ENCODE measurements at places on chromosomes 1 and 21.

GRCh38 chr1:221625026-221625425 lies 116.9 kb downstream of the DUSP10 start:
- no peak for DNase-seq

- no peak for DNase-seq
Measured at GRCh38 chr1:182114627-182115023, 53.1 kb upstream of the ZNF648 start.

DNA sequence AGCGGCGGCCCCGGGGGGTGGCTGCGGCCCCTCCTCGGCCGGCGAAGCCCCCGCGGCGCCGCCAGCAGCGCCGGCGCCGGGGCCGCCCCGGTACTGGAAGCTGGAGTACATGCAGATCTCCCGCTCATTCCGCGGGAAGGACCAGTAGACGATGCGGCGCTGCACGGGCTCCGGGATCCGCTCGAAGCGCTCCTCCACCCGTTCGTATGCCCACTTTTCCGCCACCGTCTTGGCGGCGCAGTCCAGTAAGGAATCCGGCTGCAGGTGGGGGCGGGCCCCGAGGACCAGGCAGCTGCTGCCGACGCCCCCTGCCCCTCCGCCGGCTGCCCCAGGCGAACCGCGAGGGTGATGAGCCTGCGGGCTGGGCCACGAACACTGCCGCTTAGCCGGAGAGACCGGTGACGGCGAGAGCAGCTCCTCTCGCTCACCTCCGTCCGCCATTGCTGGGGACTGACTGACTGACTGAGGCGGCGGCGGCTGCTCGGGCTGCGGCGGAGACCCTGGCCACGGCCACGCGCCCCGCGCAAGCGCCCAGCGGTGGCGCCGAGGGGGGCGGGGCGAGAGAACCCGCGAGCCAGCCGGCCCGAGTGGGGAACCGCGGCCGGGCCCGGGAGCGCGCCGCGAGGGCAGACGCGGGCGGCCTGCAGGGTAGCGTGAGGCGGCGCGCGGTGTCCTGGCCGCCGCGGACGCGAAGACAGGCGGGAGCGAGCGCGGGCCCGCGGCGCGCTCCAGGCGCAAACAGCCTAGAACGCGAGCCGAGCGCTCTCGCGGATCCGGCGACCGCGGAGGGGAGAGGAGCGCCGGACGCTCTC lies at the start of gene ZSWIM5:
Gene ZSWIM5 (minus strand): TSS at position 696 of the 812 bp plus-strand sequence. CDS start 255 bp downstream, at position 441.
- DNase-seq = peak; percentile 9

DNA sequence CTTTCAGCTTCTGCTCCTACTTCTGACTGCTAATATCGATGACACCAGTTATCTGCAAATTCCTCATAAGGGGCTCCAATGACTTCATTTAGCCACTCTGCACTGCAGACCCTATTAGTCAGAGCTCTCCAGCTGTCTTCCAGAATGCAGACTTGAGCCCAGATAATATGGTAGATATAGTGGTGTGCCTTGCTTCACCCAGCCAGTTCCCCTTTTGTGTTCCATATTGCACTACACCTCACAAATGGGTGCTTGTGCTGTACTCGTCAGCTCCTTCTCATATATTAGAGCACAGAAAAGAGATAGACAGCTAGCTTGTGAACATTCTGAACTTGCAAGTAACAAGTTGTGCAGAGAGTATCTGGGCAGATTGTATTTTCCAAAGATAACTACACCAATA lies 23.7 kb upstream of the COG2 start:
- DNase-seq = no peak

DNA sequence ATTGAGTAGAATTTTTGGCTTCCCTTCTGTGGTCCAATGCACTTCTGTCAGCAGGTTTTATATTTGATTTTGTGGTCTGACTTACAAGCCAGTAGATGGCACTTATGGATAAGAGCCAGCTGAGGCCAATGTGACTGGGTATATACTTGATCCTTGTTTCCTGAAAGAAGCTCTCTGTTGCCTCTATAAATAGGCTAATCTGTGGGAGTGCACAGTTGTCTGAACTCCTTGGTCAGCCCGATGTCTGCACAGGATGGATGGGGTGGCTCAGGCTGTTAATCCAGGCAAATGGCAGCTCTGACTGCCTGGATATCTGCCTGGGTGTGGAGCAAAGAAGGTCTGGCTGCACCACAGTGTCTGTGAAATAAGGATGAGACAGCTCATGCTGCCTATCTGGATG lies 1183.7 kb upstream of the PRMT6 start:
- no peak for DNase-seq

DNA sequence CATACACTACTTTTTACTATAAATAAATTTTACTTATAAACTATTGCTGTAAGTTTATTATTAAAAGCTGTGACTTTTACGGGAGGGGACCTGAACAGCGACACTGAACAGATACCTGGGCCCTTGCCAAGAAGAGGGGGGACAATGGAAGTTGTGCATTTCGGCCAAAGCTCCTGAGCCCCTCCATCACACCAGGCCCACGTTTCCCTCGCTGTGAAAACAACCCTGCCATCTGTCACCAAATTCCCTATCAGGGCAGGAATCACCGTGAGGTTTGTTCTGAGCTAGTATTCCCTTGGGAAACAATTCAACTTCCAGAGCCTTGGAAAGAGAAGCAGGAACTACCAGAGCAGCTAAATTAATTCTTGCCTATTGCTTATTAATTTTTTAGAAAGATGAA lies 37.0 kb downstream of the VTCN1 start:
- DNase-seq = no peak

DNA sequence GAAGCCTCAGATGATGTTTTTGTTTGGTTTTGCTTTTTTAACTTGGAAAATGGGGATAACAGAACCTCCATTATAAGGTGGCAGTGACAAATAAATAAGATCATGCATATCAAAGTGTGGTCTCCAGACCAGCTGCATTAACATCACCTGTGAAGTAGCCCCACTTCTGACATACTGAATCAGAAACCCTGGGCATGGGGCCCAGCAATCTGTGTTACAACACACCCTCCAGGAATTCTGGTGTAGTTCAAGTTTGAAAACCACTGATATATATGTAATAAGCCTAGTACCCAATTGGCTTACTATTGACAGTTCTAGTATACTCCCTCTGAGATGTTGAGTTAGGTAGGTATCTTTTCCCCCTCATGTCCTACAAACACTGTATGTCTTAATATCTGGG lies 24.1 kb upstream of the RNF19B start:
- no peak for DNase-seq

GRCh38 chr1:181513786-181514297 lies 30.5 kb downstream of the CACNA1E start:
- DNase-seq = no peak

DNA sequence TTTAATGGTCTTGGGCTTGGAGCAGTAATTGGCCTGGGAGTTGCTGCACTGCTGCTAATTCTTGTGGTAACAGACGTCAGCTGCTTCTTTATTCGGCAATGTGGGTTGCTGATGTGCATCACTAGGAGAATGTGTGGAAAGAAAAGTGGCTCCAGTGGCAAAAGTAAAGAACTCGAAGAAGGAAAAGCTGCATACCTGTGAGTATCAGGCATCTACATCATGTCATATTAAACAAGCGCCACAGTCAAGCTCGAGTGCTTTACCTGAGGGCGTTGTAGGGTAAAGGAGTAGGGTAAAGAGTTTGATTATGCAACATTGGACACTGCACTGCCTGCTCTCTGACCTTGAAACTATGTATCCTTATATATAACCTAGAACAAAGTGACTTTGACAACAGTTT lies 510.6 kb downstream of the NCAM2 start:
- DNase-seq = no peak

DNA sequence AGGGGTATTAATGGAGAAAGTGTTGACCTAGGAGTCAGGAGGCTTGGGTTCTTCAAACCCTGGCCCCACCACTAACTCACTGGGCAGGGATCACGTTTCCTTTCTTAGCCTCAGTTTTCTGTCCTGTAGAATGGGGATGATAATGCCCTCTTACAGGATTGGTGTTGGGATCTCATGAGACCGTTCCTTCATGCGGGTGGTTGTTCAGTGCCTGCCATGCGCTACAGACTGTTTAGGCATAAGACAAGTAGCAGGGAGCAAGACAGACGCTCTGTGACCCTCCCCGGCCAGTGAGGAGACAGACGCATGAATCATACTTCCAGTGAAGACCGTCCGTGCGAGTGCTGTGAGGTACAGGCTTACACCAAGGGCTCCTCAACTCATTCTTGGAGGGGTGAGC lies 81.7 kb downstream of the MAN1C1 start:
- DNase-seq = no peak

DNA sequence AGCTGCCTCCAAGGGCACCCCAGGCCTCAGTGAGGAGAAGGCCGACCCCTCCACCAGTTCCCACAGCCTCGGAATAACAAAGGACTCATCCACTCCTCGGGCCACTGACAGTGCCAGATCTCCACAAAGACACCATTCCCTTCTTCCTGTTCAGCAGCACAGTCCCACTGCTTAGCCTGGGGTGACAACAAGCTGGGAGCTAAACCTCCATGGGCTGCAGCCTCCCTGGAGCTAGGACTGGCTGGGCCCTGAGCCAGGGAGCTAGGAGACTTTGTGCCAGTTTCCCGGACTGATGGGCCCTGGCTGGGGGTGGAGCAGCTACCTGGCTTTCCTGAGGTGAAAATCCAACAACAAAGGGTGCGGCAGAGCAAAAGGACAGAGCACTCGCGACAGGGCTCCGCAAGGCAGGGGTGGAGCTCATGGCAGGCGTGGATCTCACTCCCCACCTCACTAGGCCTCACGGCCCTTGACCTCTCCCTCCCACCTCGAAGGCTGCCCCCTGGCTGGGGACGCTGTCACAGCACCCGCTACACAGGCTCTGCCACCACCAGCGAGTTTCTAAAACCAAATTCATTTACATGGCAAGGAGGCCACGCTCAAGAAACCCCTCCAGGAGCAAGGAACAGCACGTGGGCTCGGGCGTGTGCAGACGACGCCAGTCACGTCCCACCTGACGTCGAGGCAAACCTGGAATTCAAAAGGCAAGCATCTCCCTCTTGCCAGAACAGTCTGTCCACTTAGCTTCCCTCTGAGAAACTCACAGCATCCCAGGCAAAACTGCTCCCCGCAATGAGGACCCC lies 13.8 kb downstream of the SLC35E2B start:
- no peak for DNase-seq

- DNase-seq = no peak
Measured at GRCh38 chr1:82323144-82323841, 522.6 kb downstream of the ADGRL2 start.

DNA sequence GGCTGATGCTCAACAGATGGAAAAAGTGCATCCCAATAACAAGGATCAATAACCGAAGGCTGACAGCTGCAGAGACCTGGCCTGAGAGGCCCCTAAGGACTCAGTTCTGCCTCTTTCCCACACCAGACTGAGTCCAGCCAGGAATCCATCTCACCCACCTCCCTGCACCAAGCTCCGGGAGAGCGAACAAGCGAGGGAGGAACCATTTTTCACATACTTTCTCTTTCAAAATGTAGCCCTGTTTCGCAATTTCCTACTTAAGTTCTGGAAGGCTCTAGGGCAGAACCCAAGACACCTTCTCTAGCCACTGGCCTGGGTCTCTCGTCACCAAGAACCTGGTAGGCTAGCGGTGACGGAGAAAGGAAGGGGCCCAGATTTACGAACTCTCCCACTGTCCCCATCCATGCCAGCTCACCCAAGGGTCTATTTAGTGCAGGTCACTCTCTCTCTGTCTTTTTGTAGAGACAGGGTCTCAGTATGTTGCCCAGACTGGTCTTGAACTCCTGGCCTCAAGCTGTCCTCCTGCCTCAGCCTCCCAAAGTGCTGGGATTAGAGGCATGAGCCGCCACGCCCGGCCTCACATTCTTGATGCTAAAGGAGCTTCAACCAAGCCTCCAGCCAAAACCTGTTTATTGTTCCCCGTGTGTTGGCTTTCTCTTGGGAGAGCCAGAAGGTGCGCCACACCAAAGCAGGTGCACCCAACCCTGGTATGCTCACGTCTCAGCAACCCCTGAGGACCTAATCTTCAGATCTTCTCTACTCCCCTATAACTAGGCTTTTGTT lies 10.9 kb upstream of the GNL2 start:
- no peak for DNase-seq

DNA sequence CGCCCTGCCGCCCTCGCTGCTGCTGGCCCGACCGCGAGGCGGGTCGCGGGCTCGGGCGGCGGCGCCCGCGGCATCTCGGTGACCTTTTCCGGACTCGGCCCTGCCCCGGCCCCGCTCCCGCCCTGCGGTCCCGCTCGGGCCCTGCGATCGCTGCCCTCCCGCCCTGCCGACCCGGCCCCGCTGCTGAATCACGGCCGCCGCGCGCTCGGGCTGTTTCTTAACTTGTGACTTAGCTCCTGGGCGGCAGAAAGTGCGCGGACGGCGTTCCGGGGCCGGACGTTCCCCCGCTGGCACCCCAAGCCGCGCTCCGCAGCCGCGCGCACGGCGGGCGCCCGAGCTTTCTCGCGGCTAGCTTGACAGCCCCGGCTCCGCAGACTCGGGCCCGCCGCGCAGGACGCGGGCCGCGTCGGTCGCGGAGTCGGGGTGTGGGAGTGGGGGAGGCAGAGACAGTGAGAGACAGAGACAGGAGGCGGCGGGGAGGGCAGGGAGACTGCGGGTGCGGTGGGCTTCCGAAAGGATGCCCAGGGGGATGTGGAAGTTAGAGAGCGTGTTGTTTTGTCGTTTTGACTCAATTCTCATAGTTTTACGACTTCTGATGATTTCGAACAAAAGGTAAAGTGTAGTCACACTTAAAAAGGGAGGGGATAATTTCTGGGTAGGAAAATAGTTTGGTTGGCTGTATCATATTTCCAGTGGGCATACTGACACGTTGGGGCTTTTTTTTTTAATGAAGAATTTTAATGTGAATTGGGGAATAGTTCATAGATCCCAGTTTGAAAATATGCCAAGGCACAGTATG lies 49.8 kb downstream of the PRDM2 start:
- DNase-seq = no peak

DNA sequence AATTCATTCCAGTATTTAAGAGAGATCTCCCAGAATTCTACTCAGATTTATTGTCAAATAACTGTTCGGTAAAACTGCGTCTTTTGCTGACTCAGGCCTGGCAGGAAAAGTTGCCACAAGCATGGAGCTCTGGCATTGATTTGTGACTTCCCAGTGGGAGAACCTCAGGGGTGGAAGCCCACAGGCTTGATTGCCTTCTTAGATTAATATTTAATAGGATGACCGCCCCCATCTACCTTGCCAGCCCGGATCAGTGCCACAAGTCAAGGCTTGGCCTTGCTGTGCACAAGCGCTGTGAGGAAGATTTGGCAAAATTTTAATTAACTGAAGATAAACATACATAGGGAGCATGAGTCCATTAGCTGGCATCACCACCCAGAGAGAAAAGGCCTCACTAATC lies 93.5 kb downstream of the LRIG2 start:
- no peak for DNase-seq

DNA sequence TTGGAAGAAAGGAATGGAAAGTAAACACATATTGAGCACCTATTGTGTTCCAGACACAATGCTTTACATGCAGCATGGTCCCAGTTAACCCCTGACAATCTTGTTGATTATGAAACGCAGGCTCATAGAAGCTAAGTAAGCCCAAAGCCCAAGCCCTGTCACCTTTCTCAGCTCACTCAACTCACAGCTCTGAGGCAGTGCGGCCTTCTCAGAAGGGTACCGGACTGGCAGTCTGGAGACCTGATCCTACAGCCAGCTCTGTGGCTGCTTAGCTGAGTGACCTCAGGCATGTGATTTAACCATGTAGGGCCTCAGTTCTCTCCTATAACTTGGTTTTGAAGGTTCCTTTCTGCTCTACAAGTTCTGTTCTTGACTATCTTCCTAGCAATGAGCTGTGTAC lies 464 bp upstream of the RNASEL start:
- DNase-seq = no peak
